Kidney (tissue), 22 donors: ENCODE measurements at places on chromosomes 5 and 9. TPM values are rescaled to one million over a fixed set of nuclear protein-coding genes. Genes with fewer than 3 reads are reported as not detected.

Gene HTR1A
- total RNA-seq, result not detected

Gene GMCL2
- not detected for total RNA-seq

Gene SLIT3
- 54.1 TPM for total RNA-seq

Gene PPIP5K2
- total RNA-seq, result 56.4 TPM

DNA sequence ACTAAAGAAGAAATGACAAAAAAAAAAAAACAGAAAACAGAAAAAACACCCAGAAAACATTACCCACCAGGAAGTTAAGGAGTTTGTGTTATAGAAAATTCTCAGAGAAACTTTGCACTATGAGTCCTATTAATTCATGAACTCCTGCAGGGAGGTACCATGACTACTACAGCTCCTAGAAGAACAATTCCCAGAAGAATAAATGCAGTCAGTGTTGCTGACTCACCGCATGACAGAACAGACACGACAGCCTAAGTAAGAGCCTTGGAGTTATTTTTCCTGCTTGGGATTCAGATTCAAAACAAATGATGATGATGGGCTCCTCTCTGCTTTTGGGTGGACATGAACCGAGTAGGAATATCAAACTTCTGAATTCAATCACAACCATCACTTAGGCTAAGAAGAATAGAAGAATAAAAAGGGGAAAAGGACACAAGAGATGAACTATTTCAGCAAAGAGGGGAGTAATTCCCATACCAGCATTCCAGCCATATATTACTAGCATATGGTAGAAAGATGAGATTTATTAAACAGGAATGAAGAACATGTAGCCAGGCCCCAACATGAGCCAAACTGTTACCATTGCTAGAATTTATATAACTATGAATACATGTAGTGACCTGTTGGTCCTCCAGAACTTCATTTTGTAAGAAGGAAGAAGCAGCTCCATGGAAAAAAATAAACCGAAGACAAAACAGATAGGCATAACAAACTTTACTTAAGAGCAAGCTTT lies 209.6 kb upstream of the PDE4D start:
- no peaks in the 10 kb centered on the region for H3K27me3 ChIP-seq
- DNase-seq, result no peak
- H3K27ac ChIP-seq, result no peak overlapping the region
- no peaks in the 10 kb centered on the region for H3K36me3 ChIP-seq
- no peak overlapping the region for H3K4me3 ChIP-seq

DNA sequence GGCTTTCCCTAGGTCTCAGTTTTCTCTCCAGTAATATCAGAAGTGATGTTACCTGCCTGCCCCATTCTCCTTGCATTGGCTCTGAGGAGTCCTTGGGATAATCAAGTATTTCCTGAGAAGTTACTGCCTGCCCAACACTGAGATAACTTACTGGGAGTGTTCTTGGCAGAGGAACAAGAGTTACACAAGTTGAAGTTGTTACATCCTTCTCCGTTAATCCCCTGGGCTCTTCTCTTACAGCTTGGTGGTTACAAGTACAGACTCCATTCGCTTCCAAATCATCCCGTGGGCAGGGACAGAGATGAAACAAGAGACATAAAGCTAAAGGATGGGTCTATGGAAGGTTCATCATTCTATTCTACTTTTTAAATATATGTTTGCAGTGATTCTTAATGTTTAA lies 74.1 kb upstream of the SAP30L start:
- no peaks in the 10 kb centered on the region for H3K27me3 ChIP-seq
- H3K36me3 ChIP-seq, result no peaks in the 10 kb centered on the region
- no peak for DNase-seq
- H3K4me1 ChIP-seq, result peaks cover 2% of the 10 kb centered on the region

DNA sequence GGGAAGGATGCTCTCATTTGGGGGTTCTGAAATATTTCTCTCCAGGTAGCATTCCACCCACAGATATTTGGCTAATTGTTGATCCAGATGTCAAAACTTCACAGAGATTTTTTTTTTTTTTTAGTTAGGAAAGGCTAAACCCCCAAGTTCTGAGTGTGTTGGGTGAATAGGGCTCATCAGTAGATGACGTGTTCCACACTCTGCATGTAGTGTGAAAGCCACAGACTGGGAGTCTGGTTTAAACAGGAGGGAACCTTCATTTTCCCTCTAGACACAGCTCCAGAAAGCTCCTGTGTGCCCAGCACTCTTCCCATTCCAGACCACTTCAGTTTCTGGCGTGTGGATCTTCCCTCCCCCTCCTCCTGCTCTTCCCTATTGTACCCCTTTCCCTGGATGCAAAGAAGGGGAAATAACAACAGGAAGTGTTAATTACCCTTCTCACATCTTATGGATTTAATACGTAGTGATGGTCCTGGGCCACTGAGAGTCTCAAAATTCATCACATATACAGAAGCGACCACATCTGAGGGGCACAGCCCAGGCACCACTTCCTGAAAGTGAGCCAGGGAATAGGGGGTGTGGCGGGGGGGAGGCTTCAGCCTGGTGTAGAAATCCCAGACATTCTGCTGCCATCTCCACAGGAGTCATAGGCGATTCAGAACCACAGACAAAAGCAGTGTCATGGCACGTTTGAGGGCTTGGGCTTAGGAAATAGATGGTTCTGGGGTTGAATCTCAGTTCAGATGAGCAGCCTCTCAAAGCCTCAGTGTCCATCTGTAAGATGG lies 65.1 kb downstream of the DAP start:
- no peaks in the 10 kb centered on the region for H3K27me3 ChIP-seq
- no peaks in the 10 kb centered on the region for H3K36me3 ChIP-seq
- no peaks in the 10 kb centered on the region for H3K4me1 ChIP-seq
- no peak for DNase-seq

- peak overlapping the region; percentile 26 for H3K4me3 ChIP-seq
- H3K4me1 ChIP-seq, result peaks cover 43% of the 10 kb centered on the region
- H3K27me3 ChIP-seq, result no peaks in the 10 kb centered on the region
- H3K36me3 ChIP-seq, result no peaks in the 10 kb centered on the region
Measured at GRCh38 chr9:70392850-70393249, 21.6 kb downstream of the KLF9 start.

DNA sequence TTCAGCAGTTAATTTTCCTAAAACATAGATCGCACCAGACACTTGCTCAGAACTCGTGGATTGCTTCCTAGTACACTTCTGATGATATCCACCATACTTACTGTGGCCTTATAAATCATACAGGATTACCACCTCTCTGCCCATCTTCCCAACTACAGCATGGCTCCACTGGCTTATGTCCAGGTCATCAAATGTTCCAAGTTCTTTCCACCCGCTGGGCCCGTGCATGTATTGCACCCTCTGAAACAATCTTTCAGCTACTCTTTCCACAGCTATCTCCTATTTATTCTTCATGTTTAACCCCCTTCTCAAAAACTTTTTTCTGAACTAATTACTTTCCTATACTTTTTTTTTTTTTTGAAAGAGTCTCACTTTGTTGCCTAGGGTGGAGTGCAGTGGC lies 18.5 kb downstream of the FBXW2 start:
- no peak overlapping the region for H3K27ac ChIP-seq
- no peak overlapping the region for H3K4me3 ChIP-seq
- no peaks in the 10 kb centered on the region for H3K4me1 ChIP-seq
- no peaks in the 10 kb centered on the region for H3K27me3 ChIP-seq
- no peak for DNase-seq
- H3K36me3 ChIP-seq, result peaks cover 46% of the 10 kb centered on the region

- no peak for DNase-seq
- no peak overlapping the region for H3K27ac ChIP-seq
- no peak overlapping the region for H3K4me3 ChIP-seq
- H3K27me3 ChIP-seq, result no peaks in the 10 kb centered on the region
Measured at GRCh38 chr5:14659821-14660607, 4.5 kb upstream of the OTULIN start.
